ENCODE measurements at places on chromosomes 5 and 9. TPM values are rescaled to one million over a fixed set of nuclear protein-coding genes. Genes with fewer than 3 reads are reported as not detected.

DNA sequence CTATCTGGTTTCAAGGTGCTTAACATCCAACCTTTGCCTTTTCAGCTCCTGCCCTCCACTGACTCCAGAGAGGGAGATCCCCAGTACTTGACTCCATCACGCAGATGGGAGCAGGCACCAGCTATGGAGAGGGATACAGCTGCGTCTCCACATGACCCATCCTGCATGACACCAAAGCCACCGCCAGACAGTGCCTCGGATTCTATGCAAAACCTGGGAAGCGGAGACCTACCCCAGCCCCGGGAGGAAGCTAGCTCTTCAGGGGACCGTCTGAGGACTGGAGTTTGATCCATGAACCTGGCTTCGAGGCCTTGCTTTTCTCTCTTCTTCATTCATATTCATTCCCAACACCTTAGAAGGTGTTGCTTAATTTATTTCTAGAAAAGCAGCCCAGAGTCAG is 24.8 kb downstream of the HRH2 start:
- DNase-seq, result no peak

KCNMB1 gene
- total RNA-seq, result not detected

SLC36A3 gene
- total RNA-seq, result not detected

- DNase-seq, result no peak
These were observed 914.4 kb upstream of the SEMA6A start for GRCh38 chr5:117488976-117489500.

SOHLH1 gene
- not detected for total RNA-seq

DNA sequence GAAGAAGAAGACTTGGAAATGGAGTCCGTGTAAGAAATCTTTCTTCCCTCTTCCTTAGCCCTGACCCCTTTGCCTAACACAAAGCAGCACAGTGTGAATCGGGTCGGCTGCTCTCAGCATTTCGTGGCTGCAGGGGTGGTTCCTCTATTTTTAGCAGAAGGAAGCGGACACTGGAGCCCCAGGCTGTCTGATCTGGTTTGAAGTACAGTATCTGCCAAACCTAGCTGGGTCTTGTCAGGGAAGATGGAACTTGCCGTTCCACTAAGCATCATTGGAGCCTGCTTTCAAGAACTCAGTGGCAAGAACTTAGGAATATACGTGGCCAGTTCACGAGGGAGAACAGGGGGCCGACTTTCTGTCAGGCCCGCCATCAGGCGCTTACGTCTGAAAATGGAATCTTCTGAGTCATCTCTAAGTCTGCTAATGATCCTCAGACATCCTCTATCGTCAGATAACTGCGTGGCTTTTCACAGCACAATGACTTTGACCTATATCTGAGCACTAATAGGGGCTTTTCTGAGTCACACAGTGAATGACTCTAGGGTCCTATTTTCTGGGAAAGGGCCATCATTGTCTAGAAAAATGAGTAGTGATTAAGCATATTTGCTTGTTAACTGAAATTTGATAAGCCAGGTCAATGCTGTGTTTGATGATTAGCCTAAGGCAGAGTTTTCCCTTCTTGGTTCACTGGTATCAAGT is 43.3 kb upstream of the NCS1 start:
- DNase-seq, result peak; percentile 68

DNA sequence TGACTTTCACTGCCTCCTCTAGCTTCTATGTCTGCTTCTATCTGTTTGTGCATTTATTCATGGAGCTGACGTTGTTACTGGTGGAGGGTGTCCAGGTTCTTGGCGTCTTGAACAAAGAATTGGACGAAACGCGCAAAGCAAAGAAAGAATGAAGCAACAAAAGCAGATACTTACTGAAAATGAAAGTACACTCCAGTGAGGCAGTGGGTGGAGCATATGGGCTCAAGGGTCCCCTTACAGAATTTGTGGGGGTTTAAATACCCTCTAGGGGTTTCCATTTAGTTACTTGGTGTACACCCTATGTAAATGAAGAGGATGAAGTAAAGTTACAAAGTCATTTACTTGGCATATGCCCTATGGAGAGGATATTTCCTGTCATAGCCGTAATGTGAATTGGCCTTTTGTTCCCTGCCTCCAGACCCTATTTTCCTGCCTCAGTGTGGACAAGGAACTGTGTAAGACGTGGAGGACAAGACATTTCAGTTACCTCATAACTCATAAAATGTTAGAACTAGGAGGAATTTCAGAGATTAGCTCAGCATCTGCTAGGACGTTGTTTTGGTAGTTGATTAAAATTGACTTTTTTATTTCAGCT is 3.1 kb downstream of the POLR3G start:
- DNase-seq, result no peak

Data from activated naive CD4-positive, alpha-beta T cell treated with anti-CD3 and anti-CD28 coated beads, Interleukin-2, amount 50 U/mL, for 72 hours (primary cell).